ENCODE measurements at places on chromosomes 5 and 9.

GRCh38 chr9:75120686-75121085 is 32.4 kb downstream of the OSTF1 start:
- DNase-seq = no peak
- no peaks in the 10 kb centered on the region for H3K27me3 ChIP-seq
- H3K4me1 ChIP-seq = no peaks in the 10 kb centered on the region
- no peak overlapping the region for H3K4me3 ChIP-seq

DNA sequence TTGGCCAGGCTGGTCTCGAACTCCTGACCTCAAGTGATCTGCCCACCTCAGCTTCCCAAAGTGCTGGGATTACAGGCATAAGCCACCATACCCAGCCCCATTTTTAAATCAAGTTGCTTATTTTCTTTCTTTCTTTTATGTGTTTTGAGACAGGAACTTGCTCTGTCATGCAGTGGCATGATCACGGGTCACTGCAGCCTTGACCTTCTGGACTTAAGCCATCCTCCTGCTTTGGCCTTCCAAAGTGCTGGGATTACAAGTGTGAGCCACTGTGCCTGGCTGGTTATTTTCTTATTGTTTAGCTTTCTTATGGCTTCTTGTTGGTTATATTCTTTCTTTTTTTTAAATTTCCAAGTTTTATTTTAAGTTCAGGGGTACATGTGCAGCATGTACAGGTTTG is 79.7 kb upstream of the C5orf63 start:
- H3K27ac ChIP-seq = no peak overlapping the region
- H3K4me3 ChIP-seq = no peak overlapping the region
- H3K36me3 ChIP-seq = no peaks in the 10 kb centered on the region
- DNase-seq = no peak
- no peaks in the 10 kb centered on the region for H3K27me3 ChIP-seq

DNA sequence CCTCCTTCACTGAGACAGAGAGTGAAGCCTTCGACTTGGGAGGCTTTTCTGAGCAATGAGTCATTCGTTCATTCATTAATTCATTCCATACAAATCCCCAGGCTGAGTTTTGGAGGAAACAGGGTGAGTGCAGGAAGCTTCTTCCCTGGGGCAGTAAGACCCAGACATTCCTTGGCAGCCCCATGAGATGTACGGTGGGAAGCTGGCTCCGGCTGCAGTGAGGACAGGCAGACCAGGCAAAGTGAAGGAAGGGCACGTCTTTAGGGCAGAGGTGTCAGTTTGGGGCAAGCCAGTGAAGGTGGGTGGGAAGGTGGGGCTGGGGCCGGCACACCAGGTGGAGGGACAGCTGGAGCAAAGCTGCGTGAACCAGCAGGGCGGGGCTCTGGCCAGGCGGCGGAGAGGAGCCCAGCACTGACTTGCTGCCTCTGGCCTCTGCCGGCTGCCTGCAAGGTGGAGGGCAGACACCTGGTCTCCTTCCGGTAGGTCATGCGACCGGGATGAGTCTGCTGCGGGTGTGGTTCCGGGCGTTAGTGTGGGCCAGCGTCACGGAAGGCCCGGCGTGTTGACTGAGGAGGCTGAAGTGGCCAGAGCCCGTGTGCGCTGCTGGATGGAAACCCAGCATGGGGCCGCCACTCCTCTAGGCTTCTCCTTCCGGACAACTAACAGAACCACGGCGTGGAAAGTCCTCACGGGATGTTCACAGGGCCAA is 16.6 kb downstream of the OLFM1 start:
- no peak for DNase-seq
- no peak overlapping the region for H3K4me3 ChIP-seq
- H3K27ac ChIP-seq = no peak overlapping the region
- H3K4me1 ChIP-seq = no peaks in the 10 kb centered on the region
- H3K27me3 ChIP-seq = no peaks in the 10 kb centered on the region

DNA sequence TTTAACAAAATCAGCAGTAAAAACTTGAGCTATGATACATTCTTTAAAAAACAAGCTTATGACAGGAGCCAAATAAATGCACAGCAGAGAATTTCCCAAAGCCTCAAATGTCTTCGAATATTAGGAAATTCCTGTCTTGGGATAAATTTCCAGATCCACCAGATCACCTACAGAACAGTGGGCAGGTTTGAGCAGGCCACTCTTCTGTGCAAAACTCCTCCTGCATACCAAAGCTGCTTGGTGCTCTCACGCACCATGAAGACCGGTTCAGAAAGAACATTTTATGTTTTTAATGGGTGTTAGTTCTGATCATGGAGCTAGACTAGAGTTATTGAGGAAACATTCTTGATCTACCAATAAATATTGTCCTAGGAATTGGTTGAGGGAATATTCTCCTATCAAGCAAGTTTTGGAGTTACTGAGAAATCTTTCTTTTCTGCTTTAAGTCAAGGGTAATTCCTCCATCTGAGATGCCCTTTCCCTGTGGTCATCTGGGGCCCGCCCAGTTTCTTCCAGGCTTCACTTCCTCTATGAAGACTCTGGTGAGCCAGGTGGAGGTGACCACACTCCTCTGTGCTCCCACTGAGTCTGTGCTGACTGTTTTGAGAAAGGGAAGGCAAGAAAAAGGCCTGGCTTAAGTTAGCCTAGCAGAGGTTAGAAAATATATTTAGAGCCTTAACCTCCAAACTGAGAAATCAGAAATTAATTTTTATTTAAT is 17.9 kb downstream of the TNFSF15 start:
- no peak for DNase-seq
- H3K27ac ChIP-seq = no peak overlapping the region
- H3K27me3 ChIP-seq = no peaks in the 10 kb centered on the region
- H3K4me1 ChIP-seq = no peaks in the 10 kb centered on the region

Data from A673 (cell line).